ENCODE measurements at places on chromosomes 3 and 15.

DNA sequence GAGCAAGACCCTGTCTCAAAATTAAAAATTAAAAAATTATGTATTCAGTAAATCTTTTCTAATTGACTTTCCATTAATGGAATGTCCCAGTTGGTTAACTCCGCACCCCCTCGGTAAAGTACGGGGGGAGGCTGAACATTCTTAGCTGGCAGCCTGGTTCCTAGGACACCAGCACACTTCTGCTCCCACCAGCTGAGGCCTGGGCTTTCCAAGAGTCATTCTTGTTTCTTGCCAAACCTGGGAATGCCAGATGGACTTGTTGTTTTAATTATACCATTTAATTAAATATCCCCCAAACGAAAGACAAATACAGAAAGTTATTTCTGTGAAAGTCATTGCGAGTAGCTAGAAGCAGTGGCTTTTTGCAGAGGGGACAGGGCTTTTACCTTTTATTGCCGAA lies 179.4 kb downstream of the VGLL4 start:
- DNase-seq = no peak

GRCh38 chr3:142849148-142849547 lies 39.7 kb downstream of the PCOLCE2 start:
- no peak for DNase-seq

GRCh38 chr3:188993181-188993580 lies 178.6 kb upstream of the TPRG1 start:
- DNase-seq = no peak

- no peak for DNase-seq
Observed at GRCh38 chr3:56826831-56827722, 25.3 kb upstream of the ARHGEF3 start.

DNA sequence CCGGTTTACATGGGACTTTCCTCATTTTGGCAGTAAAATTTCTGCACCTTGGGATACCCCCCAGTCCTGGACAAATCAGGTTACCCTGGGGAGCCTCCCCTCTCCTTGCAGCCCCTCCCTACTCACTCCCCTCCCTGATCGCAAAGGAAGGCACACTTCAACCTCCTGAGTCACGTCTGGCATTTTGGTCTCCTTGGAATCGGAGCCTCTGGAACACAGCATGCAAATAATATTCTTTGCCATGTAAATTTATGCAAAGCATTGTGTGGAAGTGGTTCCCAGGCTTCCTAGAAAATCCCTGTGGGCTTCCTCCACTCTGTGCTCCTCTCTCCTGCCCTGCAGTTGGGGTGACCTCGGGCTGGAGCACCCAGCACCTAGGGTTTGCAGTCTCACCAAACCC lies 11.6 kb downstream of the SCN5A start:
- no peak for DNase-seq

All from adrenal gland (tissue), 19 donors.